ENCODE measurements at places on chromosomes 3 and 15.

DNA sequence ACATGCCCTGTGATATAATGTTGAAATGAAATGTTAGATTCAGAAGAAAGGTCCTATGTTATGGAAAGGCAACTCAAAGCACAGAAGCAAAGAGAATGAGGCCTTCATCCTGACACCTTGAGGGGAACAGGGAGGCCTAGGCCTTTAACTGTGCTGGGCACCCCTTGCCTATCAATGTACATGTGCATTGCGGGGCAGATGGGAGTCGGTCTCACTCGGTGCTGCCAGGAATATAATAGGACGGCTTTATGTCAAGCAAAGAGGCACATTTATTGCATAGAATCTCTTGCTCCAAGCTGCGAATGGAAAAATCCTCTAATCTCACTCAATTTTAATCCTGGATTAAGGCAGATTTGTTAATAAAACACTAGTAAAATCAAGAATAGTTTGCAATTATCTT is 301.0 kb upstream of the SOX14 start:
- no peak for DNase-seq

DNA sequence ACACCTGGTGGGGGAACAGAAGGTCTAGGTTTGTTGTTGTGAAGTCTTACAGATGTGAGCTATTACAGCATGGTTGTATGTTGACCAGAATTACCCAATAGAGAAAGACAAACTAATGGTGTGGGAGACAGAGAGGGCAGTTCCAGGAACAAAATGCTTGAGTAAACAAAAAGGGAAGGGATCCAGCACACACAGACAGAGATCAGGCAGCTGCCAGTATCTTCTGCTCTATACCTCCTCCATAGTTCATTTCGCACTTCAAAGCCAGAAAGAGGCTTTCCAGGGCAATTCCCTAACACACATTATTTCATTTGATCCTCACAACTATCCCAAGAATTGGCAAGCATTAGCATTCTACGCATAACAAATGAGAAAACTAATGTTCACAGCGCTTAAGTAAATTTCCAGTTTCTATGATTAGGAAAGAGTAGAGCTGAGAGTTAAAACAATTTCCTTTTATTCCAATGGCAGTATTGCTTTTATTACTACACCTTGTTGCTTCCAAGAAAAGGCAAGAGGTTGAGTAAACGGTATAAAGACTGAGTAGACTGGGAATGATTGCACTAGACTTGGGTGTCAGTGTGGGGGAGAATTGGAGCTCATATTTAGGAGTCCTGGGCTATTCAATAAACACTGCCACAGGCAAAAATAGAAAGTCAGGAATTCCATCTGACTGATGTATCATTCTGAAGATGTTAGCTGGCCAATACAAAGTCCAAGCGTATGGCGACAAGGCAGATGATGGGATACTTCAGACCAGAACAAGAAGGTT is 39.7 kb upstream of the ZNF280D start:
- DNase-seq = no peak

- DNase-seq = no peak
Observed at GRCh38 chr3:169668072-169668956, 4.8 kb upstream of the MECOM start.

GRCh38 chr3:133047980-133048379 is 9.8 kb downstream of the TMEM108 start:
- DNase-seq = no peak

GRCh38 chr3:50971487-50971924 is 296.8 kb downstream of the DOCK3 start:
- DNase-seq = peak; percentile 66

- peak; percentile 22 for DNase-seq
Observed at GRCh38 chr3:354432-354831, 157.9 kb downstream of the CHL1 start.

DNA sequence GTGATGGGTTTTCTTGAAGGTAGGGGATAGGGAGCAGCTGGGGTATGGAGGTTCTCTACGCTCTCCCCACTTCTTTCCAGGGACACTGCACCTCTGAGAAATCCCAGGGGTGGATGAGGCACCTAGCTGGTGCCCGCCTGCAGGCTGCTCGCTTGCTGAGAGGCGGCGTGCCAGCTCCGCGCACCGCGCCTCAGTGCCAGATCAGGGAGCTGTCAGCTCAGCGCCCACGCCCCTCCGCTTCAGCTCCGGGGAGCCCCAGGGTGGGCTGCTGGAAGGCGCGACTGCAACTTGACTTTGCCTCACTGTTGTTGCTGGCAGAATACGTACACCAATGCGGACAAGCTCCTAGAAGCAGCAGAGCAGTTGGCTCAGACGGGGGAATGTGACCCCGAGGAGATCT is 345.7 kb upstream of the UMPS start:
- DNase-seq = no peak

- no peak for DNase-seq
Observed at GRCh38 chr3:37219266-37219665, 44.9 kb upstream of the LRRFIP2 start.

GRCh38 chr15:59245559-59245958 is 38.9 kb downstream of the LDHAL6B start:
- no peak for DNase-seq

All from urothelium cell line (cell line).